ENCODE measurements at places on chromosomes 4 and X.

DNA sequence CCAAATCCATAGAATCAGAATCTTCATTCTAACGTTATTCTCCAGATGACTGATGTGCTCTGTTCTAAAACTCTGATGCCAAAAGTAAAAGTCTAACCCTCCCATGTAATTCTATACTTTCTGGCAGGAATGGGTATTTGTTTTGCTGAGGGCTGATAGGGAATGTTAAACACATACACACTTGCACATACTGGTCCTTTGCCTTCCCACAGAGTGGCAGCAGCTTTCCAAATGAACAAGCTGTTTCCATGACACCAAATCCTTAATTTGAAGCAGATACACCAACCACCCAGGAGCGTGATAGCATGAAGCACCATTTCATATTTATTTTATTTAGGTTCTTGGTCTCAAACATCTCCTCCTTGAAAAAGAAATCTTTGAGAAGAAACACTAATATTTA lies 155.5 kb upstream of the PRDX4 start:
- no peak for DNase-seq

- no peak for DNase-seq
These were observed 52.1 kb downstream of the NPY5R start for GRCh38 chr4:163395758-163396157.

- no peak for DNase-seq
These were observed 50.6 kb downstream of the SCFD2 start for GRCh38 chr4:53315300-53315699.

- DNase-seq: no peak
These were observed 137.1 kb downstream of the PJA1 start for GRCh38 chrX:69028006-69028760.

DNA sequence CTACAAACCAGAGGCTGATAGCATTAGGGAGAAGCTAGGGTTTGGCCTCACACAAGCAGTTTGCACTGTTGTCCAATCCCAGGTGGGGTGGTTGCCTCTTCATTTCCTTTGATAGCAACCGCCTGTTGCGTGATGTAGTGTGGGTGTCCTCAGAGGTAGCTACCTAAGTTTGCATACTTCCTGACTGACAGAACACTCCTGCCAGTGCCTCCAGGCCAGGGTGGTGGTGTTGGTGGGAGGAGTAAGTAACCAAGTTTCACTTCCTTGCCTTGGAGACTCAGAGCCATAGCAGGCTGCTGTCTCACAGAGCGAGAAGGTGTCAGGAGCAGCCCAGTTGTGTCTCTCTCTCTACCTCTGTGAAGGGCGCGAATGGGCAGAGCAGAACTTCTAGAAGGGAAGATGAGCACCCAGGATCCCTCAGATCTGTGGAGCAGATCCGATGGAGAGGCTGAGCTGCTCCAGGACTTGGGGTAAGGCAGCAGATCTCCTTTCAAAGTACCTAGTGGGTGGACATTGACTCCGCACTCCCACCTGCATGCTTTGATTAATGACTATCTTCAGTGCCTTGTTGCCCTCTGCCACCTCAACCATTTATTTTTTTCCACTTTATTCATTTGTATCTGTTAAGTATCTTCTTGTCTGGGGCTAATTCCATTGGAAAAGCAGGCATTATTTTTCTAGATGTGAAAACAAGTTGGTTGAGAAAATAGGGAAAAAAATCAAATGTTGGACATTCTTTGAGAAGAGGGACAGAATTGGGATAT lies at the start of gene DAPP1:
DAPP1 (plus strand) TSS at position 283 of the 764 bp plus-strand sequence; CDS start at position 370, 87 bp downstream.
- no peak for DNase-seq

GRCh38 chr4:185374573-185374972 lies 21.2 kb downstream of the LRP2BP start:
- DNase-seq: no peak

GRCh38 chr4:7812921-7813320 lies 126.7 kb downstream of the AFAP1 start:
- DNase-seq: no peak

DNA sequence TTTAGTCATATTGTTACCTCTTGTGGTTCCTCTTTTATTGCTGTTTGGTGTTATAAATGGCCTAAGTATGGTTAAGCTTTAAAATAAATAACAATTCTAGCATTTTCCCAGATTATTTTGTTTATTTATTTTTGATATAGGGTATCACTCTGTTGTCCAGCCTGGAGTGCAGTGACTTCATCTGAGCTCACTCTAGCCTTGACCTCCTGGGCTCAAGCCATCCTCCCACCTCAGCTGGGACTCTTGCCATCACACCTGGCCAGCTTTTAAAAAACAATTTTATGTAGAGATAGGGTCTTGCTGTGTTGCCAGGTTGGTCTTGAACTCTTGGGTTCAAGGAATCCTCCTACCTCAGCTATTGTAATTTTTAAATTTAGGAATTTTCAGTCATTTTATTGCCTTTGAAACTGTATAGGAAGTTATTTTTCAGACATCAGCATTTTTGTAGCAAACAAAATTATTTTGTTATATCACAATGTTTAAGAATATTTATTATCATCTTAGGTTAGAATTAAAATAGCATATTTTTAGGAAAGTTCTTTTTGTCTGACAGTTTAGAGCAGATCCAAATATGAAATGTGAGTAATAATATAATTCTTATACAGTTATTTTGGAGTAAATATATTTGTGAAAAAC lies 66.3 kb upstream of the RHOH start:
- DNase-seq: no peak

DNA sequence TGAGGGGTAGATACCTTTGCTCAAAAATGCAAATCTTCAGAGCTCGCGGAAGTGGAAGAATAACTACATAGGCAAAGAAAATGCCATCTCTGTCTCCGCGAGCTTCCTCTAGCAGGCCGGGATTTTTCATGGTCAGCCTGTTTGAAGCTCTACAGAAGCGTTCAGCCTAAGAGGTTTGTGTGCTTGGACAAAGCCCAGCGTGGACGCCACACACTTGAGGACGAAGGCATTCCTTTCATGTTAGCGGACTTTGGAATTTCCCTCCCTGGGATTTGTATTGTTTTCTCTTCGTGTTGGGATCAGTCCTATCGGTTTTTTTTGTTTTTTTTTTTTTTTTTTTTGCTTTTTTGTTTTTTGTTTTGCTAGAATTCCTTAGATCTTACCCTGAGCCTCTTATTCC lies 53.7 kb downstream of the SMIM31 start:
- no peak for DNase-seq

Data from NCI-H1092 (cell line).